NCI-H1048 (cell line): ENCODE measurements at places on chromosomes 5 and 9.

DNA sequence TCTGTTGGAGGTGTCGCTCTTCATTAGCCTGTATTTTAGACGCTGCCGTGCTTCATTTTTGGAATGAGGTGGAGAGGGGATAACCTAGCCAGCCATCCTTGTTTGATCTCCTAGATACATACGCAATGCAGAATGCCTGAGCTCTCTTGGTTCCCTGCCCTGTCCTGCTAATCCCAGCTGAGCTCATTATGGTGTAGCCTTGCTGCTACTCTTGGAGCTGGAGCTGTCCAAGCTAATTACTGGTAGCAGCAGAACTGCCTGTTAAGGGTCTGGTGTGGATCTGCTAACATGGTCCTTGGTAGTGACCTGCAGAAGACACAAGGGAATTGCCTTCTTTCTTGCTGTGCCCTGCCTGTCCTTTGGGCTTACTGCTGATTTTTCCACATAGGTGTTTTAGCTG, 207.9 kb downstream of the CNTLN start:
- DNase-seq: no peak

- DNase-seq: no peak
Measured at GRCh38 chr9:29297592-29297991, 1724.3 kb upstream of the C9orf72 start.

GRCh38 chr5:1090538-1090937, 21.3 kb downstream of the SLC12A7 start:
- DNase-seq: no peak

DNA sequence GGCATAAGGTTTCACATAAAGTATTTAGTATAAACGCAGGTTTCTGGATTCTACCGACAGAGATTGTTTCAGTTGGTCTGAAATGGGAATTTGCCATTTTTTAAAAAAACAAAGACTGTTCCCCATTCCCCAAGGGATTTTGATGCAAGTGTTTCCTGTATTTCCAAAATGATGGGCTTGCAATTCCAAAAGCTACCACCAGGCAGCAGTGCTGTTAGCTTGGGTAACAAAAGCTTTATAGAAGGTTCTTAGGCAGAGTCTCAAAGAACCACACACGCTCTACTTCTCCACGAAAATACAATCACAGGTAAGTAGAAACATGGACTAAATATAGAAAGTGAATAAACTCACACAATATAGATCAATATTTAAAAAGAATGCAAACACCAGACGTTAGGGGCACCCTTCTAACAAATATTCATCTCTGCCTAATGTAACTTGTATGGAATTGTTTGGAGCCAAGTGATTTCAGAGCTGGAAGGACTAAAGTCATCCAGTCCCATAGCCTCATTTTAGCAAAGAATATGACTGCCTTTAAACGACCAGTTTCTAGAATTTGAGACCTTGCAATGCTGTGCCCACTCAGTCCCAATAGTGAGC, 154.3 kb downstream of the SPOCK1 start:
- DNase-seq: no peak

- peak; percentile 14 for DNase-seq
Measured at GRCh38 chr9:132800038-132800648, 77.9 kb downstream of the AK8 start.

DNA sequence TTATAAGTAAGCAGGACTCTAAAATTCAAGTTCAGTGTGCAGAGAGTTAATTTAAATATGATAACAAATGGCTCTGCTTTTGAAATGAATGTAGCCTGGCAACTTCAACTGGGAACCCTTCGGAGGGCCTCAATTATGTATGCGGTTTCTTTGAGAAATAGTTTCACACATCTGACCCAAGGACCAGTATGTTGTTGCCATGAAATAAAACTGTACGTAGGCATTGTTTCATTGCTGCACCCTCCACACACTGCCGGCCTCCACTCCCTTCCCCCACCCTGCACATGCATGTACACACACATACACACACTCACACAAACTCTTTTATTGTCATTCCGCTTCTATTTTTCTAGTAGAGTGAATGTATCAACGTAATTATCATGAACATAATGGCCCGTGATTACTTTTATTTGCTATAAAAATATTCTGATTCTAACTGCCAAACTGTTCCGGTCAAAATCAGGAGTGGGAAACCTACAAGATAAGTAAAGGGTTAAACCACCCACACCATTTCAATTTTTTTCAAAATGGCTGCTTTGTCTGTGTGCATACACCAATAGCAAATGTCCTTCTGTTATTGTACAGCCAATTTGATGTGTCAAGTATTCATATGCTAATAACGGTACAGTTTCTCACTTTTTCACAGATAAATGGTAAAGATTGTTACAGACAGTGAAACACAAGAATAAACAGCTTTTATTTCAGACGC, 215.5 kb upstream of the TMEM161B start:
- no peak for DNase-seq

DNA sequence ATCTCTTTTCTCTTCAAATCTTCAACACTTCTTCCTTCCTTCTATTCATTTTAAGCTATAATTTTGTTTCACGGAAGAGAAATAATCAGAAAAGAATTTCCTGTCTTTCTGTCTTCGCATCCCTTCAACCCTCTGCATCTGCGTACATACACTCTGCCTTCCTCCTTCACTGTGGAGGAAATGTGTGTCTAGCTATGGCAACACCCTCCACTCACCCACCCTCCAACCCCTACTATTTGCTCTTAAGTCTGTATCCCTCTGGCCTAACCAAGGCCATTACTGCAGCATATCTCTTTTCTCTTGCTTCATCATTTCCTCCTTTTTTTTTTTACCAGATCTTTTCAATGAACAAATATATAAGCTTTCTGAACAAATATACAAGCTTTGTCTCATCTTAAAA, 105.7 kb upstream of the NUDT12 start:
- no peak for DNase-seq

DNA sequence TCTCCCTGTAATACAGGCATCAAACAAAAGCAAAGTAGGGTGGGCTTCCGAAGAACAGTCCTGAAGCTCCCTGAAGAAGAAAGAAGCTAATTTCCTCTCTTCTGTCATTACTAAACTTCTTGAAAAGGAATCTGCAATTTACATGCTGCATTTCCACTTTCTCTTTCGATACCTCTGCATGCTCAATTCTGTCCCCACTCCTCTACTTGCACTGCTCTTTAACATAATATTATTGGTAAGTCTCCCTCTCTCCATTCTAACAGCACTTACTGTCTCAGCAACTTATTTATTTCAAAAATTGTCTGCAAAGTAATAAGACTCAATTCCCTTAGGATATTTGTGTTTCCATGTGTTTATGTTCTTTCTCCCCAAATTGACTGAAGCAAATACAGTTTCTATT, 3.9 kb upstream of the PLPP1 start:
- DNase-seq: no peak

- peak; percentile 60 for DNase-seq
Measured at GRCh38 chr9:27280860-27281259, 16.1 kb downstream of the EQTN start.

DNA sequence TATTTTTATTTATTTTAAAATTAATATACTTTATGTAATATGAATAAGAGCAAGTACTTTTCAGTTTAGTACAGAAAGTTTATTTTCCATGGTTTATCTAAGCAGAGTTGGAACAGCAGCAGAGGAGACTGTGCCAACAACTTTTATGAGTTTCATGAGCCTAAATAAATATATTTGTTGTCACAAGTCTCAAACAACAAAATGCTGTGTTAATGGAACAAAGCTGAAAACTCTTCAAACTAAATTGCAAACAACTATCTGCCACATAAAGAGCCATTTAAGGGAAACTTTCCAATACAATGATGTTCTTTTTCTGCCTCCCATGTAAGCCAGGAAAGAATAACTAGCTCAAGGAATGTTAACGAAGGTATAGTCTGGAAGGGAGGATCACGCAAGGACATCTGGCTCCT, 96.1 kb downstream of the FBN2 start:
- DNase-seq: no peak

DNA sequence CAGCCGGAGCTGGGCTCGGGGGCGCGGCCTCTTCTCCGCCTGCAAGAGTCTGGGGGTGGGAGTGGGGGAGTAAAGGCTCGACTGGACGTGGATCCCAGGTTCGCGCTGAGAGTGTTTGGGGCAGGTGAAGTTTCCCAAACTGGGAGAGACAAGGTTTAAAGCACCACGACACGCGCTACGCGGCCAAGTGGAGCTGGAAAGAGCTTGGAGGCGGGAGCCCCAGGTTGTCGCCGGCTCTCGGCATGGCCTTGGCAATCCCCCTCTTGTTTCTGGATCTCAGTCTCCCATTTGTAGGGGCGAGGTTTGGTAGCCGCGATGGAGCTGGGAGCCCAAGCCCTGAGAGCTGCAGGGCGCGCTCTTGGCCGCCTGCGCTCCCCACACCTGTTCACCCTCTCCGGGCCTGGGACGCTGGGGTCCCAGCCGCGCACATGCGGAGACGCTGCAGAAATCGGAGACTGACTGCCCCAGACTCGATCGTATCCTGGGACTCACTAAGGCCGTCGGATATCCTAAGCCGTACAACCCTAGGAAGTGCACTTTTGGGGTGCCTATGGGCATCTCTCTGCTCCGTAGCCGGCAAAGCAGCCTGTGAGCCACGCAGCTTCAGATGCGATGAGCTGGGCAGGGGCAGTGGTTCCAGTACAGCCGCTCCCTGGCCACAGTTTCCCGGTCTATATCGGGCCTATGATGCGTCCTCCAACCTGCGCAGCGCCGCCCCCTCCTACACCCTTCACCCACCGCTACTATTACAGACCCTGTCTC, 937 bp downstream of the TMOD1 start:
- no peak for DNase-seq

DNA sequence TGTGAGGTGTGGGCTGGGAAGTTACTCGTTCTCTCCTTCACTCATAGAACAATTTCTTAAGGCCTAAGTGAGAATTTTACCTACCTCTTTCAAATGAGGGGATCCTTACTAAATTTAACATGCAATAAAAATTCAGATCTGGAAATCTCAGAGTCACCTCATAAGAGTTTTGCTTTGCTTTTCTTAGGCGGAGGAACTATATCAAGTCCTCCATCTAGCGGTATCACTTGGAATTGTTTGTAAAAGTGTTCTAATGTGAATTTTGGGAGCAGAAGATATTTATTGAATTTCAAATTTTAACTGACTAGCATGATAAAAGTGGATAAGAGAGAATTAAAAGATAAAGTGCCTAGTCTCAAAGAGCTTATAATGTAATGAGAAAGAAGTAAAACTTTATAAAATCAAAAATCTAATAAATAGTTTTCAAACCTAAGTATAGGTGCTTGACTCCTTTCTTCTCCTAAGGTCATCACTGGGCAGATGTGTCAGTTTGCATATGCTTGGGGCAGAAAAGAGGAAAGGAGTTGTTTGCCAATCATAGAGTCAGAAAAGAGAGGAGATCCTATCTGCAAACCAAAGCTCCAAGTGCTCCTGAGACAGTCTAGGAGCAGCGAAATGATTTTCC, 145.7 kb upstream of the DAB2 start:
- DNase-seq: no peak

DNA sequence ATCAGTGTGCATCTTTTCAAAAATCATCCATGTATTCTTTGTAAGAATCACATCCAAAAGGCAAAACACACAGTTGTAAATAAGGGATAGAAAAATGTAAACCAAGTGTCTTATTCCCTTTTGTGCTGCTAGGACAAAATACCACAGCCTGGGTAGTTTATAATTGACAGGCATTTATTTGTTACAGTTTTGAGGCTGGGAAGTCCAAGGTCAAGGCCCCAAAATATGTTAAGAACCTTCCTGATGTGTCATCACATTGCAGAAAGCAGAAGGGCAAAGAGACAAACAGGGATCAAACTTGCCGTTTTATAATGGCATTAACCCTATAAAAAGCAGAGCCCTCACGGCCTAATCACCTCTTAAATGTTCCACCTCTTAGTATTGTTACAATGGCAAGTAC, 364.8 kb downstream of the MED10 start:
- no peak for DNase-seq

GRCh38 chr5:140253985-140254384, 48.9 kb downstream of the PFDN1 start:
- DNase-seq: no peak

DNA sequence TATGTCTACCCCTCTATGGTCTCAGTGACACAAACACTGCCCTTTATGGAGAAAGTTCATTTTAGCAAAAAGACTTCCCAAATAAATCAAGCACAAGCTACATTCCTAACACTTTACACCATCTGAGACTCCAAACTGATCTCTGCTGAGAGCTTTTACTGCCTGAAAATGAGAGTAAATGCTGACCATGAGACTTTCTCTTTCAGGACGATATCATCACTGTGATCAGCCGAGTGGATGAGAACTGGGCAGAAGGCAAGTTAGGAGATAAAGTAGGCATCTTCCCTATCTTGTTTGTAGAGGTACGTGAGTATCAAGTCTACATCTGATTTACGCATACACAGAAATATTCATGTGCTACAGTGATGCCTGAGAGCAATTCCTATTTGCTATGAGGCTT, 67.5 kb downstream of the SH3RF2 start:
- DNase-seq: no peak

DNA sequence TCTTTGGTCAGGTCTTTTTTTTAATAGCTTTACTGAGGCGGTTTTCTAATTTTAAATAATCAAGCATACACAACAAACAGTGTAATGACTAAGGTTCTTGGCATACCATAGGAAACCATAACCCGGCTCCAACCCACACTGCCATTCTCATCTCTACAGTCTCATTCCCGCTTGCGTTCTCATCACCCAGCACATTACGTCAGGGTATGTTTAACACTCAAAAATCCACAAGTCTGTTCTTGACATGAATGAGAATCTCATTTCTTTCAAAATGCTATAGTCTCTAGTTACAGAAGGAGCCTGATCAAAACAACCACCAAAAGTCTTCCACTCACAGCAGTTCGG, 505 bp downstream of the C5orf34 start:
- no peak for DNase-seq

GRCh38 chr9:1882711-1883403, 132.3 kb upstream of the SMARCA2 start:
- no peak for DNase-seq

DNA sequence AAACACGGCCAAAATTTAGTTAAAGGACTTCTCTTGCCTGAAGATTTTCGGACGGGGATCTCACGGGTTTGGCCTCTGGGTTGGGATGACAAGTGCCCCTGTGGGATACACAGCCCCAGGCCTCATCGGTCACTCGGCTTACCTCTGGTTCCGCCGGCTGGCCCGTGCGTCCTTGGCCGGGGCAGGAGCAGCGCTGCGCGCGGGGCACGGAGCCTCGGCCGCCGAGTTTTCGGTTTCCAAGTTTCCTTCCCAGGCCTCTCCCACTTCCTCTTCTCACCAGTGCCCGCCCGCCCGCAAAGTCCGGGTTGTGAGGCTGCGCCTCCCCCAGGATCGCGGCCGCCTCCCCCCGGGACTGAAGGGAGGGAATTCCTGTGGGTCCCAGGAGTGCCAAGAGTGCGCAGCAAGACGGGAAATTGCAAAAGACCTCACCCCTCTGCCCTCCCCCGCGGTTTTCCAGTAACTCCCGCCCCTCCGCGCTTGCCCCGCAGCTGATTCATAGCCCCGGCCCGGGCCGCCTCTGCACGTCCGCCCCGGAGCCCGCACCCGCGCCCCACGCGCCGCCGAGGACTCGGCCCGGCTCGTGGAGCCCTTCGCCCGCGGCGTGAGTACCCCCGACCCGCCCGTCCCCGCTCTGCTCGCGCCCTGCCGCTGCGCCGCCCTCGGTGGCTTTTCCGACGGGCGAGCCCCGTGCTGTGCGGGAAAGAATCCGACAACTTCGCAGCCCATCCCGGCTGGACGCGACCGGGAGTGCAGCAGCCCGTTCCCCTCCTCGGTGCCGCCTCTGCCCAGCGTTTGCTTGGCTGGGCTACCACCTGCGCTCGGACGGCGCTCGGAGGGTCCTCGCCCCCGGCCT, at the start of gene OSMR:
Gene OSMR (plus strand): TSS at position 487 of the 853 bp plus-strand sequence. CDS start 23,033 bp downstream, outside the sequence.
- DNase-seq: peak; percentile 14
